ENCODE measurements at places on chromosomes 4 and X.
A peak's percentile ranks its signal among the peaks of the same experiment; 100 is the strongest.

GRCh38 chr4:86718152-86718551 lies 124.0 kb downstream of the PTPN13 start:
- no peak for DNase-seq

DNA sequence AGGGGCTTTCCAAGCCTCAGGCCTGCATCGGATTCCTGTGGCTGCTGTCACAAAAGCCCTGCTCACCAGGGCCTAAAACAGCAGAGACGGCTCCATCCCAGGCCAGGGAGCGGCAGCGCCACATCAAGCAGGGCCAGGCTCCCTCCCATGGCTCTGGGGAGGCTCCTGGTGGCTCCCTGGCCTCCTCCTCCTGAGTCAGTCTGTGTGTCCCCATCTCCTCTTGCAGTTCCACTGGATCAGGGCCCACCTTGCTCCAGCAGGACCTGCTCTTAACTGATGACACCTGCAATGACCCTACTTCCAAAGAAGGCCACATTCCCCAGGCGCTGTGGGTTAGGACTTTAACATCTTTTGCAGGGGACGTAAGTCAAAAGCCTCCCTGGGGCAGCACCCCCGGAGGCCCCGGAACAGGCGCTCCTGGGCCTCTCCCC lies 51.9 kb downstream of the CPZ start:
- DNase-seq: peak; percentile 34

- no peak for DNase-seq
Measured at GRCh38 chr4:118356731-118357130, 3.9 kb upstream of the PRSS12 start.

- no peak for DNase-seq
Measured at GRCh38 chr4:79576429-79576753, 168.4 kb upstream of the GK2 start.

GRCh38 chr4:138740816-138741745 lies 274.5 kb upstream of the NOCT start:
- DNase-seq: no peak

- DNase-seq: no peak
Measured at GRCh38 chrX:37846141-37846540, 1.2 kb downstream of the DYNLT3 start.

DNA sequence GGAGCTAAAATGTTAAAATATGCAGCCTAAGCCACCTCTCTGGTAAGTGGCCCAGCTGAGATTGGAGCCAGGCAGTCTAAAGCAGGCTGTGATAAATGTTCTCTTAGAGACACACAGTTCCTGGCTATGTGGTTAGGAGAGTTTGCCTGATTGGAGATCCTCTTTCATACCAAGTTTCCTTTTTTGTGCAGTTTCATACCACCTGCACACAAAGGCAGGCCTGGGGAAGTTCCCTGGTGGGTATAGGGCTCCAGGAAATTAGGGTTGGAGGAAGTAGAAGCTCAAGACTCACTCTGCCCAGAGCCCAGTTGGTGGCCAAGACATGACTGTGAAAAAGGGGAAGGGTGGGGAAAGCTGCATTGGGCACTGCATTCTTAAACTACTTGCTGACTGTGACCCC lies 16.9 kb downstream of the CYBB start:
- no peak for DNase-seq

DNA sequence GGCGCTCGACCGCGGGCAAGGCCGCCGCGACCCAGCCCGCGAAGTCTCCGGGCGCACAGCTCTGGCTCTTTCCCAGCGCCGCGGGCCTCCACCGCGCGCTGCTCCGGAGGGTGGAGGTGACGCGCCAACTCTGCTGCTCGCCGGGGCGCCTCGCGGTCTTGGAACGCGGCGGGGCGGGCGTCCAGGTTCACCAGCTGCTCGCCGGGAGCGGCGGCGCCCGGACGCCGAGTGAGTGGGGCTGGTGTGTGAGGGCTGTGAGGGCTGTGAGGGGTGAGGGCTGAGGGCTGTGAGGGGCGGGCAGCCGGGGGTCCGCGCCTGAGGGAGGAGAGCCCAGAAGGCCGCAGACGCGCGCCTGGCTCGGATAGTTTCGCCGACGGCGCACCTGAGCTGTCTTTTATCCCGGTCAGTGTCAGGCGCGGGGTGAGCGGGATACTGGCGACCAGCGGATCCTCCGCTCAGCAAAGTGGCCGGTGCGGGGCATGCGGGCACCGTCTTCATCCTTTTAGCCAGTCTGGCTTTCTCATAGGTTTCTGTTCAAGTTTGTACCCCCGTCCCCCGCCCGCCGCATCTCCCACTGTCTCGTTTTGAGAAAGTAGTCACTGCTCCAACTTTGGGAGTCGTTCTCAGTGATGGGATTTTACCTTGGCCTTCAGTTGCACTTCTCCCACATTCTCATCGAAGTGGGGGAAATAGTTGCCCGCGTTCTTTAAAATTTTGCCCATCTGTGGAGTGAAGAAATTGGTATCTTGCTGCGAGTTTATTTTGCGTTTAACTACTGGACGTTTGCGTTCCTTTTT lies 586 bp downstream of the HERC5 start:
- DNase-seq: peak; percentile 76

GRCh38 chr4:176099314-176099713 lies 33.7 kb downstream of the WDR17 start:
- DNase-seq: no peak

DNA sequence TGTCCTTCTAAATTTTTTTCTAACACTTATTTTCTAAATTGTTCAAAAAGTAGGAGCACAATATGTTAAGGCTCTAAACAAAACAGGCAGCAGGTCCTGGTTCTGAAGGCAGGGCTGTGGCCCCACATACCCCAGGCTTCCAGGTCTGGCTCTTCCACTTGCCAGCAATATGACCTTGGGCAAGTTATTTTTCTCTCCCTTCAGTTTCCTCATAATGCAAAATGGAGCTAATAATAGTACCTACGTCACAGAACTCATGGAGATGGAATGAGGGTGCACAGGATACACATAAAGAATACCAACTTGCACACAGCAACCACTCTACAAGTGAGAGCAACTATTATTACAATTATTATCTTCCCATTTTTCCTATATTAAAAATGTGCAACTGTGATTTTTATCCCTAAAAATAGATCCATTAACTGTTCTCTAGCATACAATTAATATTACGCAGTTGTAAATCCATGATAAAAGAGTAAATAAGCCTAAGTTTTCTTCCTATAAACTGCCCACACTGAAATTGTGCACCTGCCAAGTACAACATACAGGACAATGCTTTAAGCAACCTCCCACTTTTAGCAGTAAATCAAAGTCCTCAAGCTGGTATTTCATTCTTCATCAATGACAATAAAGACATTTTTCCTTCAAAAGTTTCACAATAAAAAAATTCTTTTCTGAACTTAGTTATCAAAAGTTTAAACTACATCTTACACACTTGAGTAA lies 27.0 kb downstream of the OTUD4 start:
- DNase-seq: no peak

DNA sequence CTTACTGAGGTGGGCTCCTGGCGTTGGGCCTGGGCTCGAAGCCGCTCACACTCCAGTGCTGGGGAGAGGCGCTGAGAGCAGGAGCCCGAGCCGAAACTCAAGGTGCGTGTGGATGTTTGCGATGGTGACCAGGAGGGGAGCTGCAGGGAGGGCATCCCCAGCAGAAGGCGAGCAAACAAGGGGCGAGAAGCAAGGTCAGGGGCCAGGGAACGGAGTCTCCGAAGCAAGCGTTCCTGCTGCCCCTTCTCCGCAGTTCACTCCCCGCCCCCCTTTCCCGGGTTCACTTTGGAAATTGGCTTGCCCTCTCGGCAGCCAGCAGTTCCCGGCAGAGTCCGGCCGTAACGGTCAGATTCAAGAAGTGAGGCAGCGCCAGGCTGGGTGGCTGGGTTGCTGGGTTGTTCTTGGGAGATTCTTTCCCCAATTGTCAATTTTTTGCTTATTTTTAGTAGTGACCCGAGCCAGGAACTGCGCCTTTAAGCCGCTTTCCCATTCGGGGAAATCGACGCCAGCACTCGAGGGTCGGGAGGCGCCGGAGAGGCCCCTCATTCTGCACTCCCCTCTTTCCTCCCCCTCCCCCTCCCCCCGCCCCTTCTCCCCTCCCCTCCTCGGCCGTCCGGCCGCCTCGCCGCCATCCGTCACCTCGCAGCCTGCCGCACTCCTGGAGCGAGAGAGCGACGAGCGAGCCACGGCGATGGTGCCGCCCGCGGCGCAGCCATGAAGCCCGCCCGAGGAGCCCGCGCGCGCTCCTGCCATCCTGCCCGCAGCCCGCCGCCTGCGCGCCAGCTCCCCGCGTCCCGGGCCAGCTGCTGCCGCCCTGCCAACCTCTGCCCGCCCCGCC lies at the start of gene FRMPD3:
Gene FRMPD3, plus strand, starts transcription at position 655 of the 838 bp plus-strand sequence. CDS start 76,937 bp downstream, outside the sequence.
- no peak for DNase-seq

DNA sequence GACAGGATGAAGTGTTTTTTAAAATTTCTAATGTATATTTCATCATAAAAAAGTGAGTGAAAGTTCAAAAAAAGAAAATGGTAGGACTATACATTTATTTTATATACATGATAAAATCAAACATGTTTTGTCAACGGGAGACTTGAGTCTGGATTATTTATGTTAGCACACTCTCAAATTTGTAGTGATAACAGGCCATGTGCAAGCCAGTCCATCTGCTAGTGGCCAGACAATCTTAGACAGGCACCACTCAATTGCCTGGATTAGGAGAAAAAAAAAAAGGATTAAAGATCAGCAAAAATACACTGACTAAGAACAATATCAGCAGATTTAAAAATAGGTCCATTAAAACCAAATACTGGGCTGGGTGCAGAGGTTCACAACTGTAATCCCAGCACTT lies 71.9 kb downstream of the KCNIP4 start:
- no peak for DNase-seq

- DNase-seq: no peak
Measured at GRCh38 chrX:46260499-46260898, 284.7 kb downstream of the ZNF674 start.

- no peak for DNase-seq
Measured at GRCh38 chr4:17447675-17448298, 64.1 kb downstream of the QDPR start.

DNA sequence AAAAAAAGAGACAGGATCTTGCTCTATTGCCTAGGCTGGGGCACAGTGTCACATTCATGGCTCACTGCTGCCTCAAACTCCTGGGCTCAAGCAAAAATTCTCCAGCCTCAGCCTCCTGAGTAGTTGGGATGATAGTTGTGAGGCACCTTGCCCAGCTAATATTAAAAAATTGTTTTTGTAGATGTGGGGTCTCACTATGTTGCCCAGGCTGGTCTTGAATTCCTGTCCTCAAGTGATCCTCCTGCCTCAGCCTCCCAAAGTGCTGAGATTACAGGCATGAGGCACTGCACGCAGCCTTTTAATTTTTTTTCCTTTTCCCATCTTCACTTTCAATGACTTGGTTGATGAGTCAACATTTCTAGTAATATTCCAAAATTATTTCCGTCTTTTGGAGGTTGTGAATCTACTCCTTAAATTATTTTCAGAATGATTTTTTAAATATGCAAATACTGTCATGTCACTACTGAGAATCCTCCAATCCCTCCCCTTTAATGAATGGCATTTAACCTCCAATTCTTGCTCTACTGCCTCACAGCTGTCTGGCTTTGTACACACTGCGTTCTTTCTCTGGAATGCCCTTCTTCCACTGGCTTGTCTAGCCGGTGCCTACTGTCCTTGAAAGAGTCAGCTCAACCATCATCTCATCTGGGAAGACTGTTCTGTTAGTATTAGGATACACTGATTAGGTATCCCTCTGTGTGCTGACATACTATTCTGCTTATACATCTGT lies 27.5 kb upstream of the DCTD start:
- no peak for DNase-seq

- DNase-seq: no peak
Measured at GRCh38 chrX:78321809-78322208, 5.6 kb downstream of the CYSLTR1 start.

GRCh38 chr4:136183513-136183912 lies 1348.8 kb downstream of the PCDH18 start:
- DNase-seq: no peak

- DNase-seq: no peak
Measured at GRCh38 chrX:121084903-121085611, 37.6 kb downstream of the GLUD2 start.
